ENCODE measurements at places on chromosomes 6 and 20.

- no peak for DNase-seq
These were observed 45.4 kb upstream of the AIG1 start for GRCh38 chr6:143015300-143015706.

GRCh38 chr6:69835414-69836179 lies 30.8 kb upstream of the COL19A1 start:
- peak; percentile 83 for DNase-seq

GRCh38 chr6:153090241-153090930 lies 40.7 kb downstream of the RGS17 start:
- DNase-seq = no peak

DNA sequence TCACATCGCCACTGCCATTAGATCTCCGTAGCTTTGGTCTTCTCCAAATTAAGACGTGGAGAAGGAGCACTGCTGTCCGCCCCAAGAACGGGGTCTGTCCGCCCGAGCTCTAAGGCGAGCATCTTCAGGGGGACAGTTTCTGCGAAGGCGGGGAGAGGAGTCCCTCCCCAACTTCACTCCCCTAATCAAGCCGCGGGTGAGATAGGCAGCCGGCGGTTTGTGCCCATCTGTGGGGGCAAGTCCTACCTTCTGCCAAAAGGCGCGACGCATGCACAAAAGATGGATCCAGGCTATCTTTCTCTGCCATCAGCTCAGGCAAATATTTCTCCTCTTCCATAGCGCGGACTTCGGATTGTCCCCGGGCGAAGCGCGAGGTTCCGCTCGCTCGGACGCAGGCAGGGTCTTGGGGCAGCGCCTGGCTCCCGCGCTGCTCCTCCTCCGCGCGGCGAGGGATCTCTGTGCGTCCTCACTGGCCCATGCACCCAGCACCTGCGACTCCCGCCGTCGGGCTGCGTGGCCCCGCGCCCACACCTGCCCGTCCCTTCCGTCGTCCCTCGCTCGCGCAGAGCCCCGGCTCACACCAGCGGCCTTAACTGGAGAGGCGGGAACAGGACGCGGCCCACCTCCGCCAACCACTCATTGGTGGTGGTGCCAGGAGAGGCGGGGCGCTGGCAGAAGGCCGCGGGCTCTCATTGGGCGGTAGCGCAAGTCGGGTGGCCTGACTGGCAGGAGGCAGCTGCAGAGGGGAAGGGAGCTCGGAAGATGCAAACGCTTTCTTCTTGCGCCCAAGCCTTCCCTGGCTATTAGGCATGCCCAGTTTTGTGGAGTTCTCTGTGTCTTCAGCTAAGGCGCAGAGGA lies at the start of gene KHDRBS2:
Gene KHDRBS2 (minus strand): TSS at position 614 of the 858 bp plus-strand sequence.
- no peak for DNase-seq

DNA sequence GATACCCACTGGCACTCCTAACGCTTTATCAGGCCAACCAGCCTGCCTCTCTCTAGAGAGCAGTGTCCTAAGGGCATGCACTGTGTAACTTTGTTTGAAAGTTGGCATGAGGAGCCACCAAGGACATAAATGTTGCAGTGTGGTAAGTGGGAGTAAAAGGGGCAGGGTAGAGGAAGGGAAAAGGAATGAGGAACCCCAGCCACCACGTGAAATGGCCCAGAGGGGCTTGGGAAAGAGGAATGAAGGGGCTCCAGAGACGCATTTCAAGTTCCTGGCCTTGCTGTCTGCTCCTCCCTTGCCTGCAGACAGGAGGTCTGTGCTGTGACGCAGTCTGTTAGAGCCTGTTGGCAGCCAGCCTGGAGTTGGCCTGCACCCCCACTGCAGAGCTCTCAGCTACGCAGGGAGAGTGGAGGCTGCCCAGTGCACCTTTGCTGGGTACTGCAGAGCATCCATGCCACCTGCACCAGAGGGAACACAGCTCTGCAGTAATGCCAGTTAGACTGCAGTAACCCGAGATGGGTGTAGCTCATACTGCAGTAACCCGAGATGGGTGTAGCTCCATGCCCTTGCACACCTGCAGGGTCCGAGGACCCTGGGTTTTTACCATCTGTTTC lies 86.8 kb upstream of the SNAP25 start:
- no peak for DNase-seq

Data from AML-193 (cell line).